ENCODE measurements at places on chromosomes 4 and X.

DNA sequence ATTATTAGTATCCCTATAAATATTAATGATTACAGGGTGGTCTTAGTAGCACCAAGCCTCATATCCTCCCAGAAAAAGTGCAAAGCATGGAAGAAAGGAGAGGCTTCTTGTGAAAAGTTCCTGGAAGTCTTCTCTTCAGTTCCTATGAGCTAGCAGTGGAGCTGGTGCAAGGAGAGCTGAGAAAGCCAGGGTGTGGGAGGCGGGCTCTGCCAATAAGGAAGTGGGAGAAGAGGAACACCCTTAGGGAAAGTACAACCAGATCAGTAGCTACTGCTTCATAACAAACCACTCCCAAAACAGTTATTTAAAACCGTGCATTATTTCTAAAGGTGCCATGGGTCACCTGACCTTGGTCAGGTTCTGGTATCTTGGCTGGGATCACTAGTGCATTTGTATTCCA is 72.4 kb downstream of the MAP9 start:
- no peak for DNase-seq

DNA sequence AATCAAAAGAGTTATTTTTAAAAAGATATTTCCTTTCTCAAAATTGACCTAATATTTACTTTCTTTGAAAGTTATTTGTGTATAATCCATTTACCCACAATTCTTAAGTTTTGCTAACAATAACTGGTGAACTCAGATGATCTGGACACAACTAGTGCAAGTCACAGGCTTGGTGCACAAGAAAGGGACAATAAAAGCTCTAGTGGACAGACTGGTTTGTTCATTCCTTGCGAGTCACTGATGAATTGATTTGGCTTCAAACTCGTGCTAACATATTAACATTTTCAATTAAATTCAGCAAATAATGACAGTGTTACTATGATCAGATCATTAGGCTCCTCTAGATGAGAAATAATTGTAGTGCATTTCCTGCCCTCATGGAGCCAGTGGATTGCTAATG is 169.2 kb downstream of the BMPR1B start:
- DNase-seq, result no peak

DNA sequence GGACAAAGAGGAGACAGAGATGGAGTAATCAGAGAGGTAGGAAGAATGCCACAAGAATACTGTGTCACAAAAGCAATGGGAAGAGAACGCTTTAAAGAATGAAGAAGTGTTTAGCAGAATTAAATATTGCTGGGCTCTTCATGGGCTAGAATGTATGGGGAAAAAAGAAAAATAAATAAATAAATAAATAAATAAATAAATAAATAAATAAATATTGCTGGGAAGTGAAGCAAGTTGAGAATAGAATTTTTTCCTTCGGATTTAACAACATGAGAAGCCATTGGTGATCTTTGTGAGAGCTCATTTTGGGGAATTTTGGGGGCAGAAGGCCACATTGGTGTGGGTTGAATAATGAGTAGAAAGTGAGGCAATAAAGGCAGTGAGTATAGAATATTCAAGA is 59.7 kb upstream of the FRMPD3 start:
- DNase-seq, result no peak

DNA sequence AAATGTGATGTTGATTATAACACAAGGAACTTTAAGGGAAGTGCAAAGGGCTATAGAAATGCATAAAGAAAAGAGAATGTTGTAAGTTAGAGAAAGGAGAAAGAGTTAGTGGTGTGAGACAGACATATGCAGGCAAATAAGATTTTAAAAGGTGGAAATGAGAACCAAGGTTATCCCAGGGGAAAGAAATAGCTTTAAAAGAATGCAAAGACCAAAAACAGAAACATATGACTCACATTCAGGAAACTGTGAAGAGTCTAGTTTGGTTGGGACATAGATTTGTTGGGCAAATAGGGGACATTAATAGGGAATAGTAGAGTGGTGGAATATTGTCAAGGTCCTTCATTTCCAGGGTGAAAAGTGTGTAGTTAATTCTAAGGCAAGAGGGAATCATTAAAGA is 52.4 kb downstream of the MAPK10 start:
- no peak for DNase-seq

GRCh38 chrX:93874554-93874953 is 200.5 kb downstream of the FAM133A start:
- no peak for DNase-seq

- no peak for DNase-seq
Observed at GRCh38 chrX:74911494-74911893, 13.8 kb downstream of the NEXMIF start.

DNA sequence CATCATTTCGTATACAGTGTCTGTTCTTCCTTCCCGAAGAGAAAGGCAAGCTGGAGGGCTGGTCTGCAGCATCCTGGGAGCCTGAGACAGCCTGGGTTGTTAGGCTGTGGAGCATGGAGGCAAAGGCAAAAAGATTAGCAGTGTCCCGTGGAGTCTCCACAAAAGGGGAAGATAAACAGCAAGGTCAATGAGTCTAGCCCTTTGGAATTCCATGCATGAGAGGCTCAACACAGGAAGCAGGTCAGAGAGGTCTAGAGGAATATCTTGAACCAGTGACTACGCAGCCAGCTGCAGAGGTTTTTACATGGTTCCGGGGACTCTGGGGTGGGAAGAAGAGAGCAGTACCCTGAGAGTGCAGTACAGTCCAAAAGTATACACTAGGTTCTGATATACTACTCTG is 12.2 kb upstream of the MCF2 start:
- DNase-seq, result no peak

DNA sequence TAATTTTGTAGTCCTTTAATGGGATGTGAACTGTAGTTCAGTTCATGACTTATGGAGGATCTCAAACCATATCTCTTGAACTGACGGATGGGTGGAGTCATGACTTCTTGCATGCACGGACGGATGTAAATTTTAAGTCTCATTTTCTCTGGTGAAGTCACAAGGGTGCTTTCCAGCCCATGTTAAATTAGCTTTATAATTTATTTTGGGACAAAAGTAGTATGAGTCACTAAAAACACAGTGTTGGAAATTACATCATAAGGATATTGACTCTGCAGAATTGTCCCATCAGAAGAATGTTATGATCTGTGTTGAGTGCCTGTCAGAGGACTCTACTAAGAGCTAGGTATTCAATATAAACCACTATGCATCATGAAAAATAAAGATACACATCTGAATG is 6.8 kb upstream of the PAGE5 start:
- DNase-seq, result no peak

DNA sequence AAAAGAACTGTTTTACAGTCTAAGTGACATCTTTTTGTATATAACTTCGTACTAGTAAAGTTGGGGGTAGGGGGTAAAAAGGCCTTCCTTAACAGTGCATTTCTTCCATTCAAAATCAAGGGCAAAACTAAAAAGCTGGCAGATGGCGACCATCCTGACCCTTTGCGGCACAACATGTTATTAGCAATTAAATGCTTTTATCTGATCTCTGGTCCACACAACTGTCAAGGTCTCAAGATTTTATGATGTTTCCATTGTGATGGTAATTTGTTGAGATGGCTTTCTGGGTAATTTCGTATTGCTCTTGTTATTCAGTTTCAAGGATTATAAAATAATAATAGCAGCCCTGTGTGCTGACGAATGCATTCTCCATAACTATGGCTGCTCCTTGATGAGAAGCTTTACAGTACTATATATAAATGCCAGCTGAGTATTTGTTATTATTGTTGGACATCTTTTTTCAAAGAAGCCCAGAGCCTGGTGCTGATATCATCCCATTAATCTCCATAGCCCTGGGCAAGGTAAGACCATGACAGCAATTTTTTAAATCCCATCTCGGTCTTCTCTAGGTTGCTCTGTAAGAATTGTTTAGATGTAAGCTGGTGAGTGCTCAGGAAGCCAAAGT is 89.5 kb downstream of the CBR4 start:
- no peak for DNase-seq

DNA sequence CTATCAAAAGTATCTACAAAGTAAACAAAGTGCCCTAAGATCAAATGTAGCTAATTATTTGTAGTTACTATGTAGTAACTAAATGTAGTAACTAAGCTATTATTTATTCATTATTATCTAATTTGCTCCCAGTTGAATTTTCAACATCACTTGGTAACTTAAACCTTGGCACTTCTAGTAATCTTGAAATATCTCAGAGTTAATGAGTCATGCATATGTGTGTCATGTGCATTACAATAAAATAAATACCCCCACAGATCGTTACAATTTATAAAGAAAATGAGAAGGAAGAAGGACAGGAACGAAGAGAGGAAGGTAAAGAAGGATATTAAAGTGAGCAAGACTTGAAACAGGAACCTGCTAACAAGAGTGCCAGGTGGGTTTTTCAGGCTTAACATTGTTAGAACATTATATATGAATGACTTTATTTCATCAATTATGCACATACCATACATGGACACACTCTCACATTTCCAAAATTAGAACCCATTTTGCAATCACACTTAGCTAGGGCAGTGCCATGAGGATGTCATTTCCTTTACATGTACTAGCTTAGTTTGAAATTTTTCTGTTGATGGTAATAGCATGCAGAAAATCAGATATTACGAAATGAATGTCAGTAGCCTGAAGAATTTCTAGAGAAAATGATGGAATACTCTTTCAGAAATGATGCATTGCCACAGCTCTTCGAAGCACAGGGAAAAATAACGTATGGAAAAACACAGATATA is 1670.4 kb upstream of the AGA start:
- DNase-seq, result no peak

DNA sequence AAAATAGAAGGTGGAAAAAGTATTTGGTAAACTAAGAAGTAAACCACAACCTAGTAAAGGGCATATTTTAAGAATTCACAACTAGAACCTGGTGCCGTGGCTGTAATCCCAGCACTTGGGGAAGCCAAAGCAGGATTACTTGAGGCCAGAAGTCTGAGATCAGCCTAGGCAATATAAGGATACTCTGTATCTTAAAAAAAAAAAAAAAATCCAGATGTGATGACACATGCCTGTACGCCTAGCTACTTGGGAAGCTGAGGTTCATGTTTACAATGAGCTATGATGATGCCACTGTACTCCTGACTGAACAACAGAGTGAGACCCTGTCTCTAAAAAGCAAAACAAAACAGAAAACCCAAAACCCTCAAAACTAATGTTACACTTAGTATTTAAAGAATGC is 294.9 kb upstream of the ZCCHC13 start:
- no peak for DNase-seq

DNA sequence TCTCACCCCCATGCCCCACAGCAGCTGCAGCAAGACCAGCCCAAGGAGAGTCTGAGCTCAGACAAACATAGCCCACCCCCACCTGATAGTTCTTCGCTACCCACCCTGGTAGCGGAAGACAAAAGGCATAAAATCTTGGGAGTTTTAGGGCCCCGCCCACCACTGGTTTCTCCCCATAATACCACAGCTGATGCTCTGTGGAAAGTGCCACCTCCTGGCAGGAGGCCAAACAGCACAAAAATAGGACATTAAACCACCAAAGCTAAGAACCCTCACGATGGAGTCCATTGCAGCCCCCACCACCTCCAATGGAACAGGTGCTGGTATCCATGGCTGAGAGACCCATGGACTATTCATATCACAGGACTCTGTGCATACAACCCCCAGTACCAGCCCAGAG is 226.7 kb downstream of the SNCA start:
- DNase-seq, result no peak

DNA sequence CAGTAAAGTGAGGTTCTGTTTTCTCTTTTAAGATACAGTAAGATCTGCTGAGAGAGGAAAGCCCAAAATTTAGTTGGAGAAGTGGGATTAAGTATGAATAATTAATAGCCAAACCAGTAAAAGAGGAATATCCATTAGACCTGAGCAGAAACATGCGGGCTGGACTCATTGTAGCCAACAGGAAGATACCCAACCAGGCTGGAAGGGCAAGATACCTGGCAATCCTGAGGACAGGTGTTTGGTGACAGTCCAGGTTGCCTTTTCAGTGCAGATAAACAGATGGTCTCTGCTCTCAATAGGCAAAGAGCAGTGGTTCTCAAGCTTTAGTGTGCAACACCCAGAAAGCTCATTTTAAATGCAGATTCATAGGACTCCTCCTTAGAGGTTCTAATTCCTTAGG is 980.8 kb upstream of the GRID2 start:
- no peak for DNase-seq

DNA sequence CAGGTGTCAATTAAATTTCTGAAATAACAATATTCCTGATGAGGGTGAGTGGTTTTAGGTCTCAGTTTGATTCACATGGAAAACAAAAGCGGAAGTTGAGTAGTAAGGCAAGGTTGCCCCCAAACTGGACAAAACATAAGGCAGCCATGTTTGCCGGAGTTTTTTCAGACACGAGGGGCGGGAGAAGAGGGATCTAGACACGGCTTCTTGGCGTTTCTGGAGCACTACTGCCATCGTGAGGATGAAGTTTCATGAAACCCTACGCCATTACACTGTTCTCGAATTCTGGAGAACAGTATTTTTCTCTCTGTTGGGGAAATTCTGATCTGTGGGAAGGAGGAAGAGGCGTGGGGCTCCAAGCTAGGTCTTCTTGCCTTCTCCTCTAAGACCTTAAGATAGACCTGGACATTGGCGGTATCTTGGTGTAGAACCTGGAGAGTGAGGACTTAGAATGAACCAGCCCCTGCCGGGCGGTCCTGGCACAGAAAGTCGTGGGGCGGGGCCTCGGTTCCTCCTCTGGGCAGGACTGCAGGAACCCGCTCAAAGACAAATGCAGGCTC is 160.3 kb downstream of the OR13H1 start:
- DNase-seq, result no peak

DNA sequence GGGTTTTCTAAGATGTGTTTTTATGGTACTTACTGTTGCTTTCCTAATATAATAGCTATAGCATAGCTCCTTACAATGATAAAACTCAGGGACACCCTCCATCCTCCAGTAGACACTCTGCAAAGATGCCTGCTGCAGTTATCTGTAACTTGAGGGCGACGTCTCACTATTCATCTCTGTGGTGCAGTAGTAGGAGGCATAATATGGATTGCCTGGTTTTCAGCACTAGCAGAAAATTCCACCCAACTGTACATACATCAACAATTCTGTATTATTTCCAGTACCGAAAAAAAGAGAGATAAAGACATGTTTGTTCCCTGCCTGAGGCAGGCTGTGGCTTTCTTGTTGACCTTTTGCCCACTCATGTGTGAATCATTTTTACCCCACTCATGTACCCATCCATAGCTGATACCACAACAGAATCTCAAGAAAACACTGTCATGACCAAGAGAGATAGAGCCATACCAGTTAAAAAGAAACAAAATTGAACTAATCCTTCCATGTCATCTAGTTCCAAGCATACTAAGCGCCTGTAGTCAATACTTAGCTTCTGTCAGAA is 220.1 kb downstream of the RAB28 start:
- no peak for DNase-seq

GRCh38 chr4:26157541-26157940 is 163.3 kb upstream of the RBPJ start:
- DNase-seq, result no peak

DNA sequence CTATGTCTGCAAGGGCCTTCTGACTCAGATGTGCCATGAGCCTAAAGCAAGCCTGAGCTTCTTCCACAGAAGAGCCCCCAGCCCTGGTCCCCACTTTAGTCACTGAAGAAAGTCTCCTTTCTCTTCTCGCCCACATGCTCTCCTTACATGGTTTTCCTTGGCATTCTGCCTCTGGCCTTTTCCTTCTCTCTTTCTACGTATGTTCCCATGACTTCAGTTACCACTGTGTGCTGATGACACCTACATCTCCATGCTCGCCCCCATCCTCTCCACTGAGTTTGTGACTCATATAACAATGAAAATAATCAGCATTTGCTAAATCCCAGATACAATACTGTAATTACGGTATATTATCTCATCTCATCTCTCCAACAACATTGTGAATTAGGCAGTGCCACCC is 149.3 kb downstream of the AMMECR1 start:
- no peak for DNase-seq

GRCh38 chr4:4783847-4784246 is 75.6 kb upstream of the MSX1 start:
- no peak for DNase-seq

All from stimulated activated CD8-positive, alpha-beta memory T cell treated with anti-CD3 and anti-CD28 coated beads, Interleukin-7, amount 100 ng/mL, for 48 hours (primary cell).